Renal pelvis (tissue), 12 donors: ENCODE measurements at places on chromosomes 1 and 21. TPM values are rescaled to one million over a fixed set of nuclear protein-coding genes. Genes with fewer than 3 reads are reported as not detected.

The GPR153 gene
- 6.7 TPM for polyA plus RNA-seq

The FBXO2 gene
- polyA plus RNA-seq: 2.1 TPM

The NUAK2 gene
- polyA plus RNA-seq: 12.1 TPM

The RRP1B gene
- polyA plus RNA-seq: 32.0 TPM

The CDKN2C gene
- 10.1 TPM for polyA plus RNA-seq

The SPATA46 gene
- 5.0 TPM for polyA plus RNA-seq

The KRTAP12-2 gene
- polyA plus RNA-seq: not detected
